ENCODE measurements at places on chromosomes 16 and 17.
A peak's percentile ranks its signal among the peaks of the same experiment; 100 is the strongest.

- DNase-seq, result peak; percentile 82
These were observed at the start of gene MLLT6 for GRCh38 chr17:38704606-38705522. Gene MLLT6, plus strand, starts transcription at chr17:38705273. Its CDS starts 360 bp downstream, at chr17:38705633.

DNA sequence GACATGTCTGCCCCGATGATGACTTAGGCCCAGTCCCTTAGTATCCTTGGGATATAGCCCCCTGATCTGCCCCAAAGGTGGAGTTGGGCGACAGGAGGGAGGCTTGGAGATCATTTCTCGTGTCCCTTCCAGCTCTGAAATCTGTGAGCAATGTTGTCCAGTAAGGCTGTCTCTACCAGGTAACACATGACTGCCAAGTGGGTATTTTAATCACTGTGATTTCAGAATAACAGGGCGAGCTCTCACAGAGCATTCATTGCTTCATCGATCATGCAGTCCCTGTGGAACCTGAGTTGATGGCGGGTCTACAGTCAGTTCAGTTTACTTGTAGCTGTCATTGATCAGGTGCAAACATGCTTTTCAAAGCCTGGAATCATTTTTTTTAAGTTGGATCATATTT lies 39.2 kb downstream of the KSR1 start:
- no peak for DNase-seq

- peak; percentile 81 for DNase-seq
These were observed 5.5 kb downstream of the IGSF6 start for GRCh38 chr16:21646721-21647561.

- no peak for DNase-seq
These were observed 613.5 kb upstream of the C16orf82 start for GRCh38 chr16:26453215-26453614.

- no peak for DNase-seq
These were observed 8.5 kb downstream of the ADGRG3 start for GRCh38 chr16:57676553-57677085.

DNA sequence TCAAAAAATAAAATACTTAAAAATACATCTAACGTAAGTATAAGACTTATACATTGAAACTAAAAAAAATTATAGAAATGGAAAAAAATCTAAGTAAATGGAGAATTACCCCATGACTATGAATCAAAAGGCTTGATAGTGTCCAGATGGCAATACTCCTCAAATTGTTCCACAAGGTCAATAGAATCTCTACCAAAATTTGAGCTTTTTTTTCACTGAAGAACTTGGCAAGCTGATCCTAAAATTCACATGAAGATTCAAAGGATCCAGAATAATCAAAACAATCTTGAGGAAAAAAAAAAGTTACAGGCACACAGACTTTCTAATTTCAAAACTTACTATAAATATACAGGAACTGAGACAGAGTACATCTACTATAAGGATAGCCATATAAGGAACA lies 448.4 kb upstream of the CDH11 start:
- no peak for DNase-seq

DNA sequence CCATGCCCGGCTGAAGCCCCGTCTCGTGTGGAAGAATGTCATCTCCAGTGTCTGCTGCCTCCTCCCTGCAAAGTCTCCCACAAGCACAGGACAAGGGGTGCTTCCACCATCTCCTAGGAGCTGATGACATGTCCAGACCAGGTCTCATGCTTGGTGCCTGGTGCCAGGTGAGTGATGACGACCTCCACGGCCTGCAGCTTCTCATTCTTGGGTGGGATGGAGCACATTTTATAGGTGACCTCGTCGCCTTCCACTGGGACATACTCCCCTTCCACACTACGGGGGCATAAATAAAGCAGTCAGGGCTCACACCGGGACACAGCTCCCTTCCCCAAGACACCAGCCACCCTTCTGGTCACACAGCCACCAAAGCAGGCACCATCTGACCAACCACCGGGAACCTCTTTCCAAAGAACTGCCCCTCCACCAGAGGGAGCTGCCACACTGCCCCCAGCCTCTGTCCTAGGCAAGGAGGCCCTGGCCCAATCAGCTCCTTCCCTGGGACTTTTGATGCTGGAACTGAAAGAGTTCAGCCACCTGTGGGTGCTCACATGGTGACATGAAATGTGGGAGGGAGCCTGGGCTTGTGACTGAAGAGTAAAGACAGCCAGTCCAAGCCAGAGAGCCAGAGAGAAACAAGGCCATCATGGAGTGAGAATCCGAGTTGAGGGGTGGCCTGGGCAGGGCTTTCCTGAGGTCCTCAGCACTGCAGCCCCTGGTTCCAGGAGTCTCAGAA lies 13.6 kb downstream of the CARHSP1 start:
- no peak for DNase-seq

DNA sequence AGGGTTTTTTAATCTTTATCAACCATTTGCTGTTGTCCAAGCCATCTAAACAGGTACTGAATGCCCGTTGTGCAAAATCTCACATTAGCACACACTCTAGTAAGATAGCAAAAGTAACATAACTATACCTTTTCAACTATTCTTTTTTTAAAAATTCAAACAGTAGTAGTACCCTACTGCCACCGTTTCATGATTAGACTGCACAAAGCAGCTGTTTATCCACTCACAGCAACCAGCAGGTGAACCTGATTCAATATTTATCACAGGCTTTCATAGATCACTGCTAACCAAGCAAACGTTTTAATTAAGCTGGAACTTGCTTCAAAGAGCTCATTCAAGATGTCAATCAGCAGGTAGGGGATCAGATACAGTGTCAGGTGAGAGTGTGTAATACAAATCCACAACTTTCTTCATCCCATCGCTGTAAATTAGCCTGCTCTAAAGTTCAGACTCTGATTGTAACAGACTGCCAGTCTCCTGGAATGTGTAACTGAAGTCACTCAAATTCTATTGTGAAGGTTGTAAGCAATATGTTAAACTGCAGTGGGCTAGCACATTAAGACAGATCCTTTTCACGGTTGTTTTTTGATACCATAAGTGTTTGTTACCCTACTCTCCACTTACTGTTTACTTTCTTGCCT lies 47.3 kb downstream of the BRIP1 start:
- no peak for DNase-seq

- DNase-seq, result no peak
These were observed 12.7 kb upstream of the SPAG9 start for GRCh38 chr17:51133365-51133764.

DNA sequence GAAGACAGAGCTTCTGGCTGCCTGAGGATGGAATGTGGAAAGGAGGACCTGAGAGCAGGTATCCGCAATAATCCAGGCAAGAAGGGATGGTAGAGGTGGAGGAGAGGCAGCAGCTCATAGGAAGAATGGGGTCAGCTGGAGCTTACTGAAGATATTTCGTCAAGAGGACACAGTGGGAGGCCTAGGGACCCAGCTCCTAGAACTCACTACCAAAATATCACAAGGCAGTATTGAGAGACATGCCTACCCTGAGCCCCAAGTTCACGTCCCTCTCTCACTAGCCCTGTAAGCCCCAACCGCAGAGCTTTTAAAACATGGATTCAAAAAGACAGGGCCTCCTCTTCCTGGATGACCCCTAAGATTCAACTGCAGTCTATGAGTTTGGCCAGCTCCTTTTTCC lies 14.2 kb upstream of the CCL8 start:
- DNase-seq, result no peak

DNA sequence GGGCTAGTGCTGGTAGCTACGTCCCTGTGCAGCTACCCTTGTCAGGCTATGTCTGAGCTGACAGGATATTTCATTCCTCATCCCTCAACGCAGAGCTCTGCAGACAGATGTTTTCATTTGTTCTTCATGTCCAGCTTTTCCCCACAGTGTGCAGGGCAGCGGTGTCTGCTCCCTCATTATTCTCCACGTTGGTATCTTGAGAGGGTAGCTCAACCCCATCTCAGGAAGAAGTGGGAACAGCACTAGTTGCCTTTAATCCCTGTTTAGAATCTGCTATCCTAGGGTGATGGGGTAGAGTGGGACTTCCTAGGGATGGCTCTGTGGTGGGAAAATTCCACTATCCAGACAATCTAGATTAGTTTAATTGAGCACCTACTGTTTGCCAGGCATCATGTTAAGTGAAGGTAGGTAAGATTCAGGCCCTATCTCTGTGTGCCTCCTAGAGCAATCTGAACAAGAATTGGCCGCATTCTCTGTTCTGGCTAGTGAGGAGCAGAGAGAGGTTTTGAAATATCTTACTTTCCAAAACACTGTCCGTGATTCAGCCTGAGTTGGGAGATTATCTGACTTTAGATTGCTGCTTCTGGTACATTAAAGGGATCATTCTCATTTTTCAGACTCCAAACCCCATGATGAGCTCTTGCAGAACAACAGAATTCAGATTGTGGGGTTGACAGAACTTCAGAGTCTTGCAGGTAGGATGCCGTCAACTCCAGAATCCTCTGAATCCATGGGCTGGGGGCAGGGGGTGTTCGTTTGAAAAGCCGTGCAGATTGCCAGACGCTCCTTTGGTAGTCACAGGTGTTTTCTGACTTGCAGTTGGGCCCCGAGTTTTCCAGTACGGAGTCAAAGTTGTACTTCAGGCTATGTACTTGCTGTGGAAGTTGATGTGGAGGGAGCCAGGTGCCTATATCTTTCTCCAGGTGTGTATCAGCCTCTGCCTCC lies 963 bp downstream of the ALG1 start:
- DNase-seq, result no peak

- DNase-seq, result no peak
These were observed 98.1 kb downstream of the GNAO1 start for GRCh38 chr16:56289416-56289815.

DNA sequence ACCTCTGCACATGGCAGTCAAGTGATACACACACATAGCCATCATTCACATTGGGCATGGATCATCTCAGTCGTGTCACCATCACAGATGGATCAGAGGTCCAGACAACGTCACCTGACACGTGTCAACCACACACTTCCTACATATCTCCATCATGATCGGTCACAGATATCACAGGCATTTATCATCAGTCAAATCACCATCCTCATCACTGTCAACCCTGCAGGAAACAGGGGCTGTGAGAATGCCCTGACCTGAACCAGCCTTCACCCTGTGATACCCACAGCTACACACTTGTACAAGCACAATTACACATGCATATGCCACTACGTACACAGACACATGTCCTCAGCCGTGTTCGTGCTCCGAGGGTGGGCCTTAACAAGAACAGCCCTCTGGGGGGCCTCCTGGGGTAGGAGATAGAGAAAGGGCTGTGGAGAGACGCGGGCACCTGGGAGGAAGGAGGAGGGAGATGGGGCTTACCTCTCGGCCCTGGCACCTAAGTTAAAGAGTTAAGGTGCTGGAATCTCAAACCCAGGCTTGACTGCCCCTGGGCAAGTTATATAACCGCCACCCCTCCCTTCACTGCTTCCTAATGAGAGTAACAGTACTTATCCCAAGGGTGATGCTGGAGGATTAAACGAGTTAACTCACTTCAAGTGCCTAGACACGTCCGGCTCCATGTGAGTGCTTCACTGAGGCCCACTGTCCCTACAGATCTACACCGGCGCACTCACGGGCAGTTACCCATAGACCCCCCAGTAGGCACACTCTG lies 1.1 kb downstream of the SLC12A4 start:
- no peak for DNase-seq

- DNase-seq, result no peak
These were observed 51.4 kb upstream of the ARHGAP44 start for GRCh38 chr17:12737740-12738469.

DNA sequence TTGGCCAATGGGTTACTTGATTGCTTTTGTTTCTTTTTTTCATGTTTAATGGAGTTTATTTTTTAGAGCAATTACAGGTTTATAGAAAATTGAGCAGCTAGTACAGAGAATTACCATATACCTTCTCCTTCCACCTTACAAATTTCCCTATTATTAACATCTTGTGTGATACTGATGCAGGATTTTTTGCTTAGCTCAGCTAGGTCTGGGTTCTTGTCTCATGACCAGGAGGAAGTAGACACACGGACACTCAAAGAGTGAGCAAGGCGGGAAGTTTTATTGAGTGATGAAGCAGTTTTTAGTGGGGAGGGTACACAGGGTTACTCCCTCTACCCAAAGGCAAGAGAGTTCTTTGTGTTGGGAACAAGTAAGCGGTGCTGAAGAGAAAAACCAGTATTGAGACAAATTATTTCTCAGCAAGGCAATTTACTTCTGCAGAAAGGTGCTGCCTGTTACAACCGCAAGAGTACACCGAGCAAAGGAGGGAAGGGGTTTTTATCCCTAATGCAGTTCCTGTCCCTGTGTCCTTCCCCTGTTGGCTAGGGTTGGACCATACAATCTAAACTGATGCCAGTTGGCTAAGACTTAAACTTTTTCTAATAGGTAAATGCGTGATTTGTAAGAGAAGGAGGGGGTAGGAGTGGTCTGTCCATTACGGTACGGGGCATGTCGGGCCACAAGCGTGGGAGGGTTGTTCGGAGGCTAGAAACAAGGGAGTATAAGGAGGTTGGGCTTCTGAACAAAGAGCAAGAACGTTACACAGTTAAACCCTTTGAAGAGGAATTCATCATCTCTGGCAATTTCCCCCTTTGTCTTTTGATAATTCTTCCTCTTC lies 26.9 kb downstream of the SEC14L1 start:
- DNase-seq, result no peak

GRCh38 chr17:27216836-27217235 lies 77.1 kb upstream of the WSB1 start:
- DNase-seq, result peak; percentile 18

- DNase-seq, result no peak
These were observed 20.2 kb upstream of the CCL1 start for GRCh38 chr17:34383216-34383615.

DNA sequence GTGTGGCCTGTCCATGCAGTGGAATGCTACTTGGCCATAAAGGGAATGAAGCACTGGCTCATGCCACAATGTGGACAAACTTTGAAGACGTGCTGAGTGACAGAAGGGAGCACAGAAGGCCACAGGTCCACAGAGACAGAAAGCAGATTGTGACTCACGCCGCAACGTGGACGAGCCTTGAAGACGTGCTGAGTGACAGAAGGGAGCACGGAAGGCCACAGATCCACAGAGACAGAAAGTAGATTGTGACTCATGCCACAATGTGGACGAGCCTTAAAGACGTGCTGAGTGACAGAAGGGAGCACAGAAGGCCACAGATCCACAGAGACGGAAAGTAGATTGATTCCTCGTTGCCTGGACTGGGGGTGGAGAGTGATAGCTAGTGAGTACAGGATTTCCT lies 19.2 kb downstream of the ZC3H18 start:
- DNase-seq, result no peak

- DNase-seq, result no peak
These were observed 1.8 kb upstream of the GIP start for GRCh38 chr17:48970224-48970623.

DNA sequence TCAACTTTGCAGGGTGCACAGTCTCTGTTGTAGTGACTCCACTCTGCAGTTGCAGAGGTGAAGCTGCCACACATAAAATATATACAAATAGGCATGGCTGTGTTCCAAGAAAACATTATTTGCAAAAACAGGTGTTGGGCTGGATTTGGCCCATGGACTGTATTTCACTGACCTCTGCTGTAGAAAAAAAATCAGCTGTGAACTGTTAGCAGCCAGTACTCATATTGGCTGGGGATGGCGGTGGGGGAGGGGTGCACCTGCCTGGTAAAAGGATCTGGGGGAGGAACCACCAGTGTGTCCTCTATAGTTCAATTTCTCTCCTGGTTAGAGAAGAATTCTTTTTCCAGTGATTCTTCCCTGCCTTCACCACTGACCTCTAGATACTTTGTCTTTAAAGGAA lies 50.0 kb downstream of the SHISA9 start:
- DNase-seq, result no peak

Measured in CD4-positive, alpha-beta T cell treated with Interleukin-15 for 1 hour (primary cell).